ENCODE measurements at places on chromosomes 2 and 18. TPM values are rescaled to one million over a fixed set of nuclear protein-coding genes. Genes with fewer than 3 reads are reported as not detected.

DNA sequence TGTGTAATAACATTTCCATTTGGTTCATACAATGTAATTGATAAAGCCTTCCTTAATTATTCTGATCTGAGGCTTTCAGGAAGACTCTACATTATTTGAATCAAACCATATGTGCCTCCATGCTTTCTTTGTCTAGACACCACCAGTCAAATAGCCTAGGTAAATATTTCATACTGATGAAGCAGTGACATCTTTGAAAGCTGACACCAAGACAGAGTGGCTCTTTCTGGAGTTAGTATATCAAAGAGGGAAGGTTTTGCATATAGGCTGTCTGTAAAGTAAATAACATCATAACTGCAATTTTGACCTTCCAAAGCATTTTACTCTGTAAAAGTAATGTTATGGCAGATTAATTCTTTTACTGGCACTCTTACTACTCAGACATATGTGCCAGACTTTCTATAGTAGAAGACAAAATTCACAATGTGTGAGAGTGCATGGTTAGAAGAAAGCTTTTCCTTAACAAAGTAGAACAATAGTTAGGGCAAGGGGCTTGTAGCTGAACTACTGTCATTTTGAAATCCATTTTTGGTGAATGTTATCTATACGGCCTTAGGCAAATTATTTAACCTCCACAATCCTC lies 177.3 kb downstream of the ERBB4 start:
- DNase-seq = no peak

The CHRNG gene
- not detected for total RNA-seq

GRCh38 chr2:234993541-234993981 lies 41.7 kb downstream of the SH3BP4 start:
- no peak for DNase-seq

- no peak for DNase-seq
Observed at GRCh38 chr2:191724015-191724414, 46.1 kb downstream of the NABP1 start.

The FAP gene
- not detected for total RNA-seq

The TWIST2 gene
- total RNA-seq = not detected

The CRYBA2 gene
- total RNA-seq = not detected

DNA sequence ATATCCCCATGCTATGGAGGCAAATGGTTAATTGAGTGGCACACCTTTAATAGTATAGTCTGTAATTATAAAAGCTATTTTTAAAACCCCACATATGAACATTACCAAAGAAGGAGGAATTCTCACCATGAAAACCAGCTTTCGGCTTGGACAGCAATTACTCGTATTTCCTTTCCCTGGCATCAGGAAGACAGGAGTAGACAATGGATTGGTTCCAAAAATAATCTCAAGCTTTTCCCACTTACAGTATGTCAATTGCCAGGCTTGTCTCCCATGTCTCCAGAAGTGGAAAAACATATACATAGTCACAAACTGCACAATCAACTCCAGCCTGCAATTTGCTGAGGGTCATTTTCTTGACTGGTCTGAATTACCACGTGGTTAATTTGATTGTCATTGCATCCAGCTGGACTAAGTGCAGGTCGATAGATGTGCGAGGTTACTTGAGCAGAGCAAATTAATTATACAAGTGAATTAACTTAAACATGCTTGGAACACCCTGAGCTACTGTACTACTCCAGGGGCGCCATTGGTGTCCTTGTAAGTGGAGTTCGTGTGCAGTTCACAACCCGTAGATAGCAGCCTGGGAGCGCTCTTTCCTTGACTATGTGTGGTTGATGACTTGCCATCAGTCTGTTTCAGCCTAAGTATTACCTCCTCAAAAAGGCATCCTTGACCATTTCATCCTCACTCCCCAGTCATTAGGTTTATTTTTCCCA lies 124.3 kb upstream of the PELI1 start:
- no peak for DNase-seq

- no peak for DNase-seq
Observed at GRCh38 chr18:79425569-79425886, 29.8 kb downstream of the NFATC1 start.

- DNase-seq = no peak
Observed at GRCh38 chr2:30705056-30705455, 102.2 kb downstream of the CAPN13 start.

DNA sequence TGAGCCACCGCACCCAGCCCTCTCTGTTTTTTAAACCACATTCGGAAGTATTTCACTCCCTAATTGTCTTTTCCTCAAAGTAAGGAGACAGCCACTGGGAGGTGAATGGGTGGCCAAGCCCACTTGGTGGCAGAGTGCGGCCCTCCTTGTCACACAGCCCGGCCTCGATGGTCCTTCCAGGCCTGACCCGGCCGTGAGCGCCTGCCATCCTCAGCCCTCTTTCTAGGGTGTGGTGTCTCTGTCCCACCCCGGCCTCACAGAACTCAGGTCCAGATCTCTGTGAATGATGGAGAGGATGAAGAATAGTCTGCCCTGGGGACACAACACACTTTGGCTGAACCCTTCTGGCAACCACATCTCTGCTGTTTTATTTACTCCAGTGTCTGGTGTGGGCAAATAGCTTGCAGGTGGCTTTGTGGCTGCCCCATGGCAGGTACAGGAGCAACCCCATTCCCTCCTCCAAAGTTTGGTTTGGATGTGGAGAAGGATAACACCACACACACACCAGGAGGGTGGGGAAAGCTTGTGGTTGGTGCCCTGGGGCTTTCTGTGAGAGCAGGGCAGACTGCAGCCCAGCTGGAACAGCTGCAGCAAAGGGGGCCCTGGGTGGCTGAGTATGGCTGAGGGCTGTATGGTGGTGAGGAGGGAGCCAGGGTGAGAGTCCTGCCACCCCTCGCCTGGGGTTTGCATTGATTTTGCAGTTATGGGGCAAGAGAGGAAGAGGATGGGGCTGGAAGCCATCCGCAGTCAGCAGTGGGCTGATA lies 88.6 kb downstream of the FAM168B start:
- no peak for DNase-seq

GRCh38 chr18:76484749-76485387 lies 10.2 kb downstream of the ZNF516 start:
- DNase-seq = no peak

The CIB4 gene
- not detected for total RNA-seq

DNA sequence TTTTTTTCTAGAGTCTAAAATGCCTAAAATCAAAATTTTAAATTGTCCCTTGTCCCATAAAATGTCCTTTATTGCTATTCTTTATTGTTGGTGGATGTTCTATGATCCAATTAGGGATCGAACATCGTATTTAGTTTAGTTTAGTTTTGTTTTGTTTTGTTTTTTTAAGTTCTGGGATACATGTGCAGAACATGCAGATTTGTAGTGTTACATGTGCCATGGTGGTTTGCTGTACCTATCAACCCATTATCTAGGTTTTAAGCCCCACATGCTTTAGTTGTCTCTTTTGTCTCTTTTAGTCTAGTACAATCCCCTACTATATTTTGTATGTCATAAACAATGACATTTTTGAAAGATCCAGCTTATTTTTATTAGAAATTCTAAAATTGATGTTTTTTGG lies 8.8 kb upstream of the DSG1 start:
- DNase-seq = no peak

The SPHKAP gene
- not detected for total RNA-seq

- no peak for DNase-seq
Observed at GRCh38 chr2:46269544-46270273, 27.5 kb upstream of the EPAS1 start.

The ADCYAP1 gene
- not detected for total RNA-seq

GRCh38 chr2:228247335-228247734 lies 65.8 kb upstream of the SPHKAP start:
- DNase-seq = no peak

GRCh38 chr2:181240844-181241243 lies 216.3 kb upstream of the ITGA4 start:
- no peak for DNase-seq

DNA sequence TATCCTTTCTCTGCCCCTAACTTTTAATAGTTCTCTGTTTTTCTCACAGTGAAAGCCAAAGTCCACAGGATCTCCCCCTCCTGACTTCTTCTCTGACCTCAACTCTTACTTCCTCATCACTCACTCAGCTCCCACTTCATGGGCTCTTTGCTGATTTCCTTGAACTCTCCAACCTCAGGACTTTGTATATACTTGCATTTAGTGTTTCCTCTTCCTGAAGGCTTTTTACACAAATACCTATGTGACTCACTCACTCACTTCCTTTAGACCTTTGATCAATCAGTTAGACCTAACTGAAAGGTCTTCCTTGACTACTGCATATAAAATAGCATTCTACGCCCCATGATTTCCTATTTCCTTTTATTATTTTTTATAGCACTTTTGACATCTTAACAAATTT lies 233.1 kb upstream of the MEX3C start:
- DNase-seq = no peak

DNA sequence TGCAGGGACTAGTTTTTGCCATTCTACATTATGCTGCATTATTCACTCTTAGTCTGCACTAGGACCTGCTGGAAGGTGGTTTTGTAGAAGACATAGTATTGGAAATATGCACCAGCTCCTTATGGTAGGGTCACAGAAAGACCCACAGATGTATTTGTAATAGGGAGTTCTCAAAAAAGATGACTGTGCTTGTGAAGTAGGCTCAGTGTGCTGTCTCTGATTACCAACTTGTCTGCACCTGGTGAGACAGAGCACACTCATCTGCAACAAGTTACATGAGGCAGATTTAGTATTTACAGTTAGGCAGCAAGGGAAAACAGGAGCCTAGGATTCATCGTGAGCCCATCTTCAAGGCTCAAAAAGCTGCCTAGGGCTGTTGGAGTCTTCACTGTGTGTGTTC lies 29.4 kb downstream of the RHBDD1 start:
- DNase-seq = no peak
